ENCODE measurements at places on chromosomes 3 and 15.

- no peak for DNase-seq
Observed at GRCh38 chr3:188900421-188900951, 271.3 kb upstream of the TPRG1 start.

- no peak for DNase-seq
Observed at GRCh38 chr15:78070049-78070700, 7.3 kb downstream of the TBC1D2B start.

DNA sequence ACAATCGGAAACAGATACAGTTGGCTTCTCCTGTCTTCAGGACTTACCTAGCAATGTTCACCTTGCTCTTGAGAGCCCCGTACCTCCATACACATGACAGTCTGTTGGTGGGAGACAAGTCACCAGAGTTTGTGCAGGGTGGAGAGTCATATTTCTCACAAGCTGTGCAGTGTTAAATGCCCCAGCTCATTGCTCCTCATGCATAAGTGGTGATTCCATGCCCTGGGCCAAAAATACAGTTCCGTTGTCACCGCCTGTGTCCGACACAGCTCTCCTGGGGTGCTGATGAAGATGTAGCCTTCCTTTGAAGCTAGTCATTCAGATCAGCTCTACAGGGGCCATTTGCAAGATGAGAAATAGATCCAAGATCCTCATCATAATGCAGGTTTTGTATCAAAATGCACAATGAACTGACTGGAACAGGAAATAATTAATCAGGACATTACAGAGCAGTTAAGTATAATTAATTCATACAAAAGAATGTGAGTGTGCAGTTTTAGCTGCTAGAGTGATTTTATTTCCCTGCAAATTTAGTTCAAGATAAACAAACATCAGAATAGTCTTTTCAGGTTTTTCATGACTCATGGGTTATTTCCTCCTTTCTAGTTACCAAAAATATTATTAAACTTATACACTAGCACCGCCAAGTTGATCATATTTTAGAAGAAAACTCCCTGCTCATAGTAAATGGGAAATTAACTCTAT lies 66.5 kb downstream of the CD47 start:
- DNase-seq = no peak

GRCh38 chr3:119541547-119541946 lies 17.9 kb downstream of the CD80 start:
- no peak for DNase-seq

DNA sequence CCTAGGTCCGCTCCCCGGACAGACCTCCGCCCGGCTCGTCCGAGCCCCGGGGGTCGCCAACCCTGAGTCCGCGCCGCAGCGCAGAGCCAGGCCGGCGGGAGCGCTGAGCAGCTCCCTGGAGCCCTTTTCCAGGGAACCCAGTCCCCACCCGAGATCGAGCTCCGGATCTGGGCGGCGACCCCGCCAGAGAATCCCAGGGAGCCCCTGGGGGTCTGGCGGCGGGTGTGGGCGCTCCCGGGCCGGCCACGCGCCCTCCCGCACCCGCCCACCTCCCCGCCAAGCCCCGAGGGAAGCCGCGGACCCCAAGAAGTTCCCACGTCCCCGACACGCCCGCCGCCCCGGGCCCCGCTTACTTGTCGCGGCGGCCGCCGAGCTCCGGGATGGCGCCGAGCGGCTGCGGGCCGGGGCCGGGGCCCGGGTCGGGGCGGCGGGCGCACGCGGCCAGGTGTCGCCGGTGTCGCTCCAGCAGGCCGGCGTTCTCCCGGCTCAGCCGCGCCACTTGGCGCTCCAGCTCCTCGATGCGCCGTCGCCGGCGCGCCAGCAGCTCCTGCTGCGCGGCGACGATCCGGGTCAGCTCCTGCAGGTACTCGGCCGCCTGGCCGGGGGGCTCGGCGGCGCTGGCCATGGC lies 137.7 kb downstream of the NUP210 start:
- DNase-seq = no peak

GRCh38 chr15:91737151-91737818 lies 116.2 kb upstream of the SLCO3A1 start:
- DNase-seq = no peak

GRCh38 chr3:101095693-101096430 lies 102.6 kb upstream of the ABI3BP start:
- no peak for DNase-seq

DNA sequence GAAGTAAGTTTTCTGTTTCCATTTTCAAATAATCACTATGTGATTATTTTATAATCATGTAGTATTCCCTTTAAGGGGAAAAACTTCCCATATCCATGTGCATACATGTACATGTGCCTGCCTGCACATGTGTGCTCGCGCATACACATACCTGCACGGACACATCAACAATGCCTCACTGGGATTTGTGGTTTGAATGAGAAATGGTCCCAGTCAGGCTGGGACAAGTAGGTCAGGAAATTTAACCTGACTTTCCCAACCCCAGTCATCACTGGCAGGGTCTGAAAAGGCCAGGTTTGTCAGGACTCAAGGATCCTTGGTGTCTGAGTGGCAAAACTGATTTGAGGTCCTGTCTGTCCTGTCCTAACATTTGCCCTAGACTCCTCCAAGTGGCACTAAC lies 109.3 kb upstream of the MRPS22 start:
- no peak for DNase-seq

DNA sequence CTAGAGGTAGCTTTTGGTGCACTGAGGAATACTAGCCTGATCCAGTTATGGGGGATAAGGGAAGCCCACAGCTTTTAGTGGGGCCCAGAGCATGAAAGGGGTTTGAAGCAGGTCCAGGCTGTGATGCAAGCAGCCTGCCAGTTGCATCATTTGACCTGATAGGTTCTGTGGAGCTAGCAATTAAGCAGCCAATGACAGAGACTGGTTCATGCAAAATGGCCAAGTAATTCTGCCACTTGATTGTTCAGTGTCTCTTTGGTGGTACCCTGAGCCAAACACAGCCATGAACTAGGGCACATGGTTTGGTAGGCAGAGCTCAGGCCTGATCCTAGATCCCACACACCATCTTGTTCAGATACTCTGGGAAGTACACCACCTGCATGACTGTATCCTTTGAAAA lies 91.0 kb upstream of the PRR23C start:
- no peak for DNase-seq

DNA sequence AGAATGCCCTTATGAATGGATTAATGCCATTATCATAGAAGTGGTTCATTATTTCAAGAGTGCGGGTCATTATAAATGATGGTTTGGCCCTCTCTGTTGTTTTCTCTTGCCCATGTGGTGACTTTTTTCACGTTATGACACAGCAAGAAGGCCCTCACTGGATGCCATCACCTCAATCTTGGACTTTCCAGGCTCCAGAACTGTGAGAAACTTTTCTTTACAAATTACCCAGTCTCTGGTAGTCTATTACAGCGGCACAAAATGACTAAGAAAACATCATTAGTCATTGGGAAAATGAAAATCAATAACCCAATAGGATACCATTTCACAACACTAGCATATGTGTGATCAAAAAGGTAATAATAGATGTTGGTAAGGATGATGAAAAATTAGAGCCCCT lies 119.0 kb upstream of the LPP start:
- DNase-seq = no peak

GRCh38 chr3:249587-250262 lies 53.2 kb downstream of the CHL1 start:
- DNase-seq = no peak

GRCh38 chr15:101003081-101003480 lies 83.9 kb downstream of the LRRK1 start:
- no peak for DNase-seq

GRCh38 chr15:63482874-63483323 lies 21.5 kb upstream of the USP3 start:
- no peak for DNase-seq

DNA sequence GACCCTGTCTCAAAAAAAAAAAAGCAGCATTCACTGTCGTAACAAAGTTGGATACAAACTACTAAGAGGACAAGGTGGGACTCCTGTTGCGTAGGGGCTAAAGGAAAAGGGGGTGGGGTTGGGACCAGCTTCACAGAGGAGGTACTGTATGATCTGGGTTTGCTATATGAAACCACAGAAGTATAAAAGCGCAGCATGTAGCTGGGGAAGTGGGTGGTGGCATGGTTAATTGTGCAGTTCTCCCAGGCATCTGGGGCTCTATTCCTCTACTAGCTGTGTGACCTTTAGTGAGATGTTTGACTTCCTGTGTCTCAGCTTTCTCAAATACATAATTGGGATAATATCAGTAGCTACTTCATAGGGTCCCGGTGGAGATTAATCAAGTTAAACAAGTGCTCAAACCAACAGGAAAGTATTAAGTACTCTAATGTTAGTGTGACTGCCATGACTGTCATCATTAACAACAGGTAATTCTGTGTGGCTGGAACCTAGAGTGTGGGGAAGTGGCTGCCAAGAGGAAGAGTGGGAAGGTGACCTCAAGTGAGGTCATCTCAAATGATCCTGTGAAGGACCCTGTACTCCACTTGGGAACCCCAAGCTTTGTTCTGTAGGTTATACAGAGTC lies 11.5 kb downstream of the PARP16 start:
- DNase-seq = no peak

DNA sequence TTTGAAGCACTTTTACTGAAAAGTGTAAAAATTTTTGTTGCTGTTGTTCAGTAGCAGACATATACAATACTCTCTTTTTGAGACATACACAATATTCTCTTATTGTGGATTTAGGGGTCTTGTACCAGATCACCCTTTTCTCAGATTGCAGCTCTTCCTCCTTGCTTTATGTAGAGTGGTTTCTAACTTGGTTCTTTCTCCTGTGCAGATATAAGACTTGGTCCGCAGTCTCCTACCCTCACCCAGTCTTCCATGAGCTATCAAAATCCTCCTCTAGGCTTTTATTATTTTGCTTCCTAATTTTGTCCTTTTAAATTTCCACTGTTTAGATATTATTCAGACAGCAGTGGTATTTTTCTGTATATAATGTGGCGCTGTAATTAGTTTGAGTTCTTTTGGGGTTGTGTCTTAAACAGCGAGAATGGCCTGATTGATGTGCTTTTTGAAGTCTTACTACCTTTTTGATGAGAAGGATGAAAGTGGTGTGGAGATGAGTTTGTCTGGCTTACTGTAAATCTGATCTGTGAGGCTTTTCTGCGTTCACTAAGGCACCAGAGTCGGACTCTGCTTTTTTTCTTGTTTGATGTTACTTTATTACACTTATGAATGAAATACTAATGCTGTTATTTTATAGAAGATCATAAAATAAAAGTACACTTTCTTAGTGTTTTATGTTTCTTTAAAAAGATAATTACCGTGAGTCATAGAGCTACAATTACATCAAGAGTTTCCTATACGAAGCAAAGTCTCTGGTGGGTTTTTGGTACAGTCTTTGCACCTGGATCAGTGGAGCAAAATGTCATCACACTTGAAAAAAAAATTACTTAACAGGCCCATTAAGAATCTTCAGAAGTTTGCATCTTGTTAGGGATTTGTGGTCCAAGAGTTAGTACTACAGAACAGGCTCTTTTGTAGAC lies 27.8 kb downstream of the FNDC3B start:
- no peak for DNase-seq

- no peak for DNase-seq
Observed at GRCh38 chr3:125337506-125337905, 37.6 kb downstream of the ZNF148 start.

DNA sequence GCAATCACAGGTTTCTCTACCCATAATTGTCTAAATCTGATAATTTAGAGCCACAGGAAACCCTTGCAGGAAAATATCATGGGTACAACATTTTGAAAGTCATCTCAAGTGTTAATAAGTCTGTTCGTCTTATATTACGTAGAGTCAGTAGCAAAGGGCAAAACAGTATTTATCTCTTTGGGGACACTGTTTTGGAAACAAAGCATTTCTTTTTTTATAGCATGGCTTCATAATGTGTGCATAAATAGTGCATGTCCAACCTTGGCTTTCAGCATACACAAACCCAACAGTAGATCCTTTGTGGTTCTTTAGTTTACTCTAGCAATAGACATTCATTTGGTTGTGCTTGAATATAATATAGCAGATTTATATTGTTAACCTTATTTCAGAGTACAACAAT lies 24.0 kb downstream of the ST3GAL6 start:
- no peak for DNase-seq

GRCh38 chr3:18633002-18633401 lies 207.9 kb upstream of the SATB1 start:
- DNase-seq = no peak

- DNase-seq = no peak
Observed at GRCh38 chr3:167653155-167653554, 587 bp downstream of the WDR49 start.

DNA sequence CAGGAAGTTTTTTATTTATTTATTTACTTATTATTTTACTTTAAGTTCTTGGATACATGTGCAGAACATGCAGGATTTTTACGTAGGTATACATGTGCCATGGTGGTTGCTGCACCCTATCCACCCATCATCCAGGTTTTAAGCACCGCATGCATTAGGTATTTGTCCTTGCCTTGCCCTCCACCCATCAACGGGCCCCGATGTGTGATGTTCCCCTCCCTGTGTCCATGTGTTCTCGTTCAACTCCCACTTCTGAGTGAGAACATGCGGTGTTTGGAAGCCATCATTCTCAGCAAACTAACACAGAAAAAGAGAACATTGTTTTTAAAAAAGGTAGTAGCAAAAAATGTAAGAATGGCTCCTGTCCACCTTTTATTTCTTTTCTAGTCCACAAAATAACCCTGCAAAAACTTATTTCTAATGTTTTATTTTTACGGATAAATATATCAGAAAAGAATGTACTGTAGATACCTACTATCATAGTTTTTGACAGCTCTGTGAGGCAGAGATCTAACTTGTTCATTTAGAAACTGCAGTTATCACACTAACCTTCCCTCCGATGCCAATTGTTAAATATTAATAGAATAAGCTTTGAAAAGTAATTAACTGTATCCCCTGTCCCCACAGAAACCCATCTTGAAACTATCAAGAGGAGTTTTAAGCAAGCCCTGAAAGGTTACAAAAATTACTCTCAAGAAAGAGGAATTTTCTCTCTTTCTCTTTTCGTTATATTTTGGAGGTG lies 189.2 kb downstream of the LPP start:
- no peak for DNase-seq

Measured in GM10248 (cell line).